ENCODE measurements at places on chromosomes 1 and 21. TPM values are rescaled to one million over a fixed set of nuclear protein-coding genes. Genes with fewer than 3 reads are reported as not detected.

The ABCA4 gene
- under 0.01 TPM for total RNA-seq

The SPOCD1 gene
- 58.6 TPM for total RNA-seq

The TMEM269 gene
- total RNA-seq: under 0.01 TPM

DNA sequence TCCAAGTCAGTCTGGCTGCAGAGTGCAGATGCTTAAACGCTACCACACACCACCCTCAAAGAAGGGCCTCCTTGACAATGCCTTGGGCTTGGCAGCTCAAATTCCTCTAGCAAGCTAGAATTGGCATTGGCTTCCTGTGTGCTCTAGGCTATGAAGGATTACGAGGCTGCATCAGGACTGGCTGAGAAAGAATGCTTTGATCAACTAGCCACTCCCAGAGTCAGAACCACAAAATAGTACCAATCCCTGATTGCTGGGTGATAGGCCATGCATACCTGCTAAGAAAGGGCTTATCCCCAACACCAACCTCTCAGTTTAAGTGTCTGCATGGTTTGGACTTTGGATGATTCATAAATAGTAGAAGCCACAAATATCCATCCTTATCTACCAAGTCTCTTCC is 504.9 kb downstream of the OMA1 start:
- H3K27me3 ChIP-seq: no peaks in the 10 kb centered on the region
- DNase-seq: no peak
- no peaks in the 10 kb centered on the region for H3K4me1 ChIP-seq
- no peak overlapping the region for H3K27ac ChIP-seq

- H3K27ac ChIP-seq: no peak overlapping the region
- DNase-seq: no peak
- no peak overlapping the region for H3K4me3 ChIP-seq
- H3K36me3 ChIP-seq: no peaks in the 10 kb centered on the region
- no peaks in the 10 kb centered on the region for H3K27me3 ChIP-seq
- H3K4me1 ChIP-seq: no peaks in the 10 kb centered on the region
Observed at GRCh38 chr21:20308586-20309315, 689.5 kb upstream of the NCAM2 start.

DNA sequence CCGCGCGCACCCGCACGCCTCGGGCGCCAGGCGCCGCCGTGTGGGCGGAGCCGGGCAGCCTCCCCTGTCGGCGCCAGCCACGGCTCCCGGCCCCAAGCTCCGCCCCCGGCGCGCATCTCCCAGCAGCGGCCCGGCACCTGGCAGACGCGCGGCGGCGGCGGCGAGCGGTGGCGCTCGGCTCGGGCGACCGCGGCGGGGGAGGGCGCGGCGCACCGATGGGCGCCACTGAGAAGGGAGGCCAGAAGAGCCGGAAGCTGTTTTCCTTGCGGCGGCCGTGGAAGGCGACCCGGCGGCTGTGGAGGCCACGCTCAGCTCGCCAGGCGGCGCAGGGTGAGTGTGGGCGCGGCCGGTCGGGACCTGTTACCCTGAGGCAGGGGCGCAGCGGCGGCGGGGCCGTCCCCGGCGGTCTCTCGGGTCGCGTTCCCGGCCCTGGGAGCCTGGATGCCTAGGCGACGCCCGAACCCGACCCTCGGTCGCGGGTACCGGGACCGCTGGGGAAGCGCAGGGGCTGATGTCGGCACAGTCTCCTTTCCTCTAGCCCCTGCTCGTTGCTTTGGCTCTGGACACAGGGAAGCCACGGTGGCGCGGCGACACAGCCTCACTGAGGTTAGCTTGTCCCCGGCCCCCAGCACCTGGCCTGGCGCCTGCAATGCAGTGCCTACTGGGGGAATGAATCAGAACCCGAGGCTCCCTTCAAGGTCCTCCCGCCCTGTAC is 54.9 kb upstream of the DNAJC6 start:
- DNase-seq: peak; percentile 98
- H3K36me3 ChIP-seq: no peaks in the 10 kb centered on the region
- peak overlapping the region; percentile 85 for H3K4me3 ChIP-seq
- peaks cover 12% of the 10 kb centered on the region for H3K4me1 ChIP-seq

Data from osteoblast (primary cell).